ENCODE measurements at places on chromosomes 12 and 14.
A peak's percentile ranks its signal among the peaks of the same experiment; 100 is the strongest.

- no peak for DNase-seq
These were observed 199.9 kb downstream of the CCDC91 start for GRCh38 chr12:28390206-28390605.

GRCh38 chr12:132085291-132085635 is 58.9 kb downstream of the DDX51 start:
- DNase-seq: no peak

DNA sequence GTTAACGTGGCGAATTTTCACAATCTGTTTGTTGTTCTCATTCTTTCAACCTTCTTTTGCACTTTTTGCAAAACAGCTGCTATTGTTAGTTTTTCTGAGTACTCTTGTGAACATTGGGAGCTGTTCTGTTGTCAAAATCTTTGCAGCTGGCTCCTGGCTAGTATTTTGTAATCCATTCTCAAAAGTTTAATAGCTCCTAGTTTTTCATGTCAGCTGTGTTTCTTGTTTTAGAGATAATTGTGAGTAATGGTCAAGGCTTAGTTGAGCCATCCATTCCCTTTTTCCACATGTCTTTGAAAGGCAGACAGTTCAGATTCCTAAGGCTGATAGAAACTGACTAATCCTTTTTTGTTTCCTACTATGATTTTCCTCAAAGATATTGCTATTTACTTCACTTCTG is 39.1 kb upstream of the CRADD start:
- no peak for DNase-seq

GRCh38 chr14:59032826-59033225 is 155.6 kb upstream of the DAAM1 start:
- DNase-seq: no peak

GRCh38 chr12:119258149-119258548 is 76.4 kb upstream of the CCDC60 start:
- no peak for DNase-seq

- DNase-seq: peak; percentile 61
These were observed 14.2 kb downstream of the VRTN start for GRCh38 chr14:74362361-74362915.

DNA sequence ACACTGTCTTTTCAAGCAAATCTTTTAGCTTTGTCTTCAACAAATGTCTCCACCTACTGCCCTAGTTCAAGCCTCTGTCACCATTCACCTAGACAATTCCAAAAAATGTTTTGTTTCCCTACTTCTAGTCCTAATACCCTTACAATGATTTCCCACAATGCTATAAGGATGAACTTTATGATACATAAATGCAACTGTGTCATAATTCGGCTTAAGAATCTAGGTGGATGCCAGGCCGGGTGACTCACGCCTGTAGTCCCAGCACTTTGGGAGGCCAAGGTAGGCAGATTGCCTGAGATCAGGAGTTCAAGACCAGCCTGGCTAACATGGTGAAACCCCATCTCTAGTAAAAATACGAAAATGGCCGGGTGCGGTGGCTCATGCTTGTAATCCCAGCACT is 20.7 kb upstream of the CREBL2 start:
- no peak for DNase-seq

DNA sequence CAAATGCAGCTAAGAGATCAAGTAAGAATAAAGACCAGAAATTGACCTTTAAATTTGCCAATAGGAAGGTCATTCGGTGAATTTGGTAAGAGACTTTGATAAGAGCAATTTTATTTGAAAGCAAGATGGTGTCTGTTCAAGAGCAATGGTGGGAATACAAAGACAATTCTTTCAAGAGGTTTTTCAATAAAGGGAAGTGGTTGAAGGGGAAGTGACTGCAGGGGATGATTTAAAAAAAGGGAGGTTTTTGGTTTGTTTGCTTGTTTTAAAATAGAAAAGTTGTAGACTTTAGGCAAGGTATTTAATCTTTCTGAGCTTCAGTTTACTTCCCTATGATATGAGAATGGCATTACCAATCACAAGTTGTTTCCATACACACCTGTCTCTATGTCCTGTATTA is 4.3 kb upstream of the APPL2 start:
- no peak for DNase-seq

- no peak for DNase-seq
These were observed 405.3 kb downstream of the MED13L start for GRCh38 chr12:115872212-115872611.

DNA sequence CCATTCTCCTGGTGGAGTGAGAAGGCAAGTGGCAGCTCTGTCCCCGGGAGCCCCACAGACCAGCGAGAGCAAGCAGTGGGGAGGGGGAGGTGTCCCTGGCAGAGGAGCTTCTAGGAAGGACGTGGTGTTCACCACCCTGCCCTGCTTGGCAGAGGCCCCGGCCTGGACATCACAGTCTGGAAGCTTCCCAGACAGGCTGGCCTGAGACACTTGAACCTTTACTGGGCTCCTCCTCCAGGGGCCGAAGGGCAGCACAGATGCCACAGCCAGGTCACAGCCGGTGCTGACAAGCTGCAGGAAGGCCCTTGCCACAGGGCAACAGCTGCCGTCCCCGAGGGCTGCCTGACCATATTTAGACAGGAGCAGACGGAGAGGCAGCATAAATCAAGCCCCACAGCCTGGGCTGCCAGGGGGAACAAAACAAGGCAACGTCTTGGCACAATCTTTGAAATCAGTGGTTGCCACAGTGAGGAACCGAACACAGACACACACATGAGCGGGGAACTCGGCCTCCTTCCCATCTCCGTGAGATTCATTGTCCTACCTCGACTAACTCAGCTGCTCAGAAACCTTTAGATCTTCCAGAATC is 28.5 kb downstream of the PRIMA1 start:
- no peak for DNase-seq

- no peak for DNase-seq
These were observed 9.6 kb upstream of the ISM2 start for GRCh38 chr14:77508249-77508648.

GRCh38 chr14:33707716-33708115 is 243.2 kb downstream of the EGLN3 start:
- DNase-seq: no peak

- no peak for DNase-seq
These were observed 28.7 kb downstream of the TSPAN11 start for GRCh38 chr12:30955214-30955613.

- no peak for DNase-seq
These were observed 55.7 kb downstream of the TRPV4 start for GRCh38 chr12:109777544-109777943.

- no peak for DNase-seq
These were observed 188.4 kb downstream of the NRXN3 start for GRCh38 chr14:78358591-78358990.

GRCh38 chr12:109792992-109793391 is 40.2 kb downstream of the TRPV4 start:
- no peak for DNase-seq

- DNase-seq: peak; percentile 67
These were observed 6.5 kb upstream of the PRPH start for GRCh38 chr12:49288412-49288853.

DNA sequence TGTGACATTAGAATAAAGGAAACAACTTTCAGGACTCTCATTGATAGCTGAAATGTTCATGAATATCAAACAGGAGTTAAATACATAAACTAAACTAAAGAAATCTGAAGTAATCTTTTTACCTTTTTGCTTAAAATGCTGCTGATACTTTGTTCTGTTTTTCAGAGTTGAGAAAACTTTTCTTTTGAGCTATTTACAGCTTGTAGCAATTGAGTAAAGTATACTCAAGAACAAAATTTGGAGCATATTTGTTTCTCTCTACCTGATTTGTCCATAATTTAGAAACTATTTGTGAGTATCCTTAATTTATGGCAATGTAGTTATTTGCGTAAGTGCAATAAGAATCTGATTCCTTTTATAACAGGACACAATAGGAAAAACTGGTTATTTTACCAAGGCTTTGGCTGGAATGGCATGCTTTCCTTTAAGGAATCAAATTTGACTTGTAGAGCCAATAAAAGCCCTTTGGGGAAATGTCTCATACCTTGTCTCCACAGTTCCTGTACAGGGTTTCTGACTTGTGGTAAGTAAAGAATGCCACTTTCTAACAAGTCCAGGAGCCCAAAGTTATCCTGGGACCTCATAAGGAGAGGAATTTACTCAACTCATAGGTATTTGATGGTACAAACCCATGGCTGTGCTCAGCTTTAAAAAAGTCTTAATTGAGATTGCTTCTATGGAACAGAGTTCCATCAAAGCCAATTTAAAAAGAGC is 195.7 kb downstream of the TMEM117 start:
- DNase-seq: no peak

GRCh38 chr14:68781161-68782021 is 11.5 kb downstream of the ZFP36L1 start:
- peak; percentile 75 for DNase-seq

DNA sequence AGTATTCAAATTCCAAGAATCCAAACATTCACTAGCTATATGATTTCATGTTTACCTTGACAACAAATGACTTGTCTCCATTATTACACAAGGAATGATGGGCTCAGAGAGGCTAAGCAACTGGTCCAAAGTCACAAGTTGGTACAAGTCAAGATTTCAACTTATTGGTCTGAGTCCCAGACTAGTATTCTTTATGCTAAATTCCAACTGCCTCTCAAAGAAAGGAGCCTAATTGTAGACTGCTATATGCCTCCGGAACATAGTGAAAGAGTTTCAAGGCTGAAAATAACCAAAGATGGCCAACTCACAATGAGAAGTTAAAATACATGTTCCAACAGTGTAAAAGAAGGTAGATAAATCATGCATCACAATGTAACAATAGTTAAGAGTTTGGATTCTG is 7.5 kb downstream of the BTG1 start:
- no peak for DNase-seq

- DNase-seq: no peak
These were observed 20.0 kb upstream of the ITGA5 start for GRCh38 chr12:54439096-54439495.

DNA sequence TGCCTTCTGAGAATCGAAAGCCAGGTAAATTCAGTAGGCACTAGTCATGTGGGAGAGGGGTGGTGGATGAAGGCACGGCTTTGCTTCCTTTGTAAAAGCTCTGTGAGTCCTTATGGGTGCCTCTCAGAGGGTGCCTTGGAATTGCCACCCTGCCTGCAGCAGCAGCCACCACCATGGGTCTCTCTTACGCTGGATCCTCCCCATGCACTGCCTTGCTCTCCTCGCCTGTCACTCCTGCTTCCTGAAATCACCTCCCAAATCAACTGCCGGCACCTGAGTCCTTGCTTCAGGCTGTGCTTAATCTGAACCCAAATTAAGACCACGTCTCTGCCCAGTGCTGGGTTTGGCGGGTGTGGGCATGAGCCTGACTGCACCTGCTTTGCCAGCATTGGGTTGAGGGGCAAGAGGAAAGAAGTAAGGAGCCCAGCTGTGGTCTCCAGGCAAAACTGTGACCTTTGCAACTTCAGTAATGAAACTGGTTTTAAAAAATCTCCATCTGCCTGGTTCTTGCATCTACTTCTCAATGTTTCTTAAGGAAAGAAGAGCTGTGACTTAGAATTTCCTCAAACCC is 55.9 kb upstream of the CLMN start:
- no peak for DNase-seq

GRCh38 chr12:67669934-67670631 is 21.5 kb downstream of the DYRK2 start:
- DNase-seq: no peak

All from activated gamma-delta T cell treated with Interleukin-2 at 50 U/mL for 16 hours (primary cell).